ENCODE measurements at places on chromosomes 1 and 21.
A peak's percentile ranks its signal among the peaks of the same experiment; 100 is the strongest.

- DNase-seq: peak; percentile 83
Measured at GRCh38 chr1:65148548-65149350, 746 bp downstream of the AK4 start.

DNA sequence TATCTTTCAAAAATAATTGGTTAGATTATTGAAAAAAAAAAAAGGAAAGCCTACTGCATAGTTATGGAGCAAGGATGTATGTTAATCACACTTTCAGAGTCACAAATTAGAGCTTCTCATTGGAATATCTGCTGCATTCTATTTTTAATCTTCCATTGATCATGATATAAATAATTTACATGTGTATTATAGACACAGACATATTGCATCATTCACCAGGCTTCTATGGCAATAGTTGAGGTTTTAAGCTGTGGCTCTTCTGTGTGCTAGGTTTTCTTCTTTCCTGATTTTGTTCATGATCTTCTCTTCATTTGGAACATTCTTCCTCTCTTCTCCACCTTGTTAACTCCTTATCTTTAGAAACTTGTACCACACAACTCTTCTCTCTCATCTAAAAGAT lies 123.2 kb upstream of the HMCN1 start:
- no peak for DNase-seq

DNA sequence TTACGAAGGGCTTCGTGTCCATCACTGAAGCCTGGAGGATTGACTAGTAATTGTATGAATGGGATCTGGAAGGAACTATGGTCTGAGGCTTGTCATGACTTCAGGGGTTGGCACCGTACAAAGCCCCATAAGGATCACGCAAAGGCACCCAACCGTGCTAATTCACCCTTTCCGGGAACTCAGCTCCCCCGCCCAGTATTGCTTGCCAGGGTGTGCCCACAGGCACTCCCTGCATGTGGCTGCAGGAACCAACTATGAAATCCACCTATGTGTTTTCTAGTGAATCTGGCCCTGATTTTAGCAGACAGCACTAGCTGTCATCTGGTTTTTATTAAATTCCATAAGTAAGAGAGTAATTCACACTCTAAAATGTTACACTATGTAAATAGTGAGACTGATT lies 139.2 kb downstream of the TM2D1 start:
- DNase-seq: no peak

- no peak for DNase-seq
Measured at GRCh38 chr1:213399695-213400094, 348.7 kb downstream of the RPS6KC1 start.

- no peak for DNase-seq
Measured at GRCh38 chr1:1204425-1204920, 1.9 kb downstream of the TNFRSF18 start.

DNA sequence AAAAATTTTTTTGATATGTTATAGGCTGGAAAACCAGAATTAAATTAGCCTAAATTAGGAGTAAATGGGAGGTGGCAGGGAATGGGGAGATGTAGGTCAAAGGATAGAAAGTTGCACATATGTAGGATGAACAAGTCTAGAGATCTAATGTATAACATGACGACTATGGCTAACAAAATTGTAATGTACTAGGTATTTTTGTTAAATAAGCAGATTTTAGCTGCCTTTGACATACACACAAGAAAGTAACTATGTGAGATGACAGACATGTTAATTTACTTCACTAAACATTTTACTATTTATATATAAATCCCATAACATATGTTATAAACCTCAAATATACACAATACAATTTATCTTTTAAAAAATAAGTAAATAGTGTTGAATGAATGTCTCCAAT lies 30.2 kb upstream of the GLIS1 start:
- no peak for DNase-seq

GRCh38 chr1:111290630-111291029 lies at the start of gene CHIA:
CHIA (plus strand) TSS chr1:111290851; CDS start chr1:111310468, 19,617 bp downstream.
- DNase-seq: no peak

GRCh38 chr21:46456750-46457149 lies 1.9 kb upstream of the DIP2A start:
- DNase-seq: no peak

GRCh38 chr1:237851210-237851845 lies 39.4 kb downstream of the ZP4 start:
- DNase-seq: peak; percentile 12

DNA sequence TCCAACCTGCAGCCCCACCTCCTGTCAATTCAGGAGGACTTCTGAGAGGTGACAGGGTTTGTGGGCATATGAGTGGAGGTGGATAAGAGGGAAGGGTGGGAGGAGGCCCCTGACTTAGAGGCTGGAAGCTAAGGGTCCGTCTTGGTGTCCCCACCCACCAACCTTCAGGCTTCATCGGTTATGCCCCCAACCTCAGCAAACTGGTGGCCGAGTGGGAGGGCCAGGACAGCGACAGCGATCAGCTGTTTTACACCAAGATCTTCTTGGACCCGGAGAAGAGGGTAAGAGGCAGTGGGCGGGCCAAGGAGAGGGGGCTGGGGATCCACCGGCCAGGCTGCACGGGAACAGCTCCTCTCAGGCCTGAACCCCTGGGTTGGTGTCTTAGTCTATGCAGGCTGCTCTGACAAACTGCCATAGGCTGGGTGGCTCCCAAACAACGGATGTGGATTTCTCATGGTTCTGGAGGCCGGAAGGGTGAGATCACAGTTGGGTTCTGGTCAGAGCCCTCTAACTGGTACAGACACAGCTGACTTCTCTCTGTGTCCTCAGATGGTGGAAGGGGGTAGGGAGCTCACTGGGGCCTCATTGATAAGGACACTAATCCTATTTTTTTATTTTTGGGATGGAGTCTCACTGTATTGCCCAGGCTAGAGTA lies 18.1 kb downstream of the PLOD1 start:
- DNase-seq: no peak

- DNase-seq: no peak
Measured at GRCh38 chr1:167128261-167129227, 34.7 kb downstream of the STYXL2 start.

GRCh38 chr1:20691872-20692271 lies 25.9 kb downstream of the KIF17 start:
- DNase-seq: no peak

DNA sequence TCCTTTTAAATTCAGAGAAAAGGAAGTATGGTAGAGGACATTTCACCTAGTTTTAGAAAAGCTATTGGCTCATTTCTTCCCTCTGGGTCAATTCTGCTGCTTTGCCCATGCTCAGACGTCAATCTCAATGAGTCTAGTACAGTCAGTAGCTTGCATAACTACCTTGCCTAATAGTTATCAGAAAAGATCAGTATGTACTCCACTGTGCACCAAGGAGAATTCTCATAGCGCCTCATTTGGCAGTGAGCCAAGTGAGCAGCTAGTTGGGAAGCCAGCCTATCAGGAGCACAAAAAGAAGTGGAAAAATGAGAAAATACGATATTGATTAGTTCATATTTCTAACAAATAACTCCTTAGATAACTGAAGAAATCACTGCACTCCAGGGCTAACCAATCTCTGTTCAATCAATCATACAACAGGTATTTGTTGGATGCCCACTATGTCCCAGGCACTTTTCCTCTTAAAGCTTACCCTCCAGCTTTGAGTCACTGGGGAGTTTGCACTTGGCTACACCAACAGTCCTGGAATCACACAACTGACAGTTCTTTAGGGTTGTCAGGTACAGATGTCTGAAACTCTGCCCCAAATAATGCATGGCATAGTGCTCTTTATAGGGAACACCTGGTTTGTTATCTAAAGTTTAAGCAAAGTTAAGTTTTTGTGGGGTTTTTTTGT lies 50.2 kb downstream of the PRDX6 start:
- DNase-seq: no peak

DNA sequence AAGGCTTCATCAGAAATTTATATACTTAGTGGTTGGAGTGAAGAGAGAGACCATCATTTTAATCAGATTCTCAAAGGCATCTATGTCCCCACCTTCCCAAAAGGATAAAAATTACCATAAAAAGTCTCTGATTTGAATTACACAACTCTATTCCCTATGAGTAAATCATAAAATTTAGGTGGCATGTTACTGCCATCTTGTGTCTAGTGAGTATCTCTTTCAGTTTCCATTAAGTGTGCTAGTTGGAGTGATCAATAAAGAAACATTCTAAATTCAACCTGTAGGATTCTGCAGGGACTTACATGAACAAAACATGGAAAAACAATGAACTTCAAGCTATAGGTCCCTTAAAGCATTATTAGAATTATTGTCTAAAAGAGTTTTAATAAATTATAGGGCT lies 655.4 kb downstream of the LTN1 start:
- DNase-seq: no peak

DNA sequence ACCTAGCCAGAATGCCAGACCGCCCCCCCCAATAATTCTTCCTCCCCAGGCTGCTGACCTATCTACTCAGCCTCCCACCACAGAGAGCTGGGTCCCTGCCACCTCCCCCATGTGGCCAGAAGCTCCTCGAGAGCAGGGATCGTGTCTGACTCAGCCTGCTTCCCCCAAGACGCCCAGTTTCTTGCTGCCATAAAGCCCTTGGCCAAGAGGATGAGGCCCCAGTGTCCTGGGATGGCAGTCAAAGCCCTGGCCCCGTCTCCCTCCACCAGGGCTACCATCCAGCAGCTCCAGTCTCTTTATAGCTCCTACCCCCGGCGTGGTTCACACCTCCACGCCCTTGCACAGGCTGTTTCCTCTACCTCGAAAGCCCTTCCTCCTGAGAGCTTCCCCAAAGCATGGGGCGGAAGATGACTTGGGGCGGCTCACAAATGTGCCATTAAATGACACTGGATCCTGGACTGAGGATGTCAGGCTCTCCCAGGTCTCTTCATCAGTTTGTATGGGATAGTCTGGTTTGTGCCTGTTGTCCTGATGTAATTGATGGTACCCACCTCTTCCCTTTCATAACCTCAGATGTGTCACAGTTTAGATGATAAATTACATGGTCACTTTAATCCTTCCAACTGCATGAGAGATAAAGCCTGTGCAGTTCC lies 13.2 kb downstream of the ADGRB2 start:
- no peak for DNase-seq

- DNase-seq: no peak
Measured at GRCh38 chr1:149929856-149930255, 2.3 kb upstream of the SF3B4 start.

GRCh38 chr1:3599286-3599811 lies 12.0 kb downstream of the MEGF6 start:
- no peak for DNase-seq

DNA sequence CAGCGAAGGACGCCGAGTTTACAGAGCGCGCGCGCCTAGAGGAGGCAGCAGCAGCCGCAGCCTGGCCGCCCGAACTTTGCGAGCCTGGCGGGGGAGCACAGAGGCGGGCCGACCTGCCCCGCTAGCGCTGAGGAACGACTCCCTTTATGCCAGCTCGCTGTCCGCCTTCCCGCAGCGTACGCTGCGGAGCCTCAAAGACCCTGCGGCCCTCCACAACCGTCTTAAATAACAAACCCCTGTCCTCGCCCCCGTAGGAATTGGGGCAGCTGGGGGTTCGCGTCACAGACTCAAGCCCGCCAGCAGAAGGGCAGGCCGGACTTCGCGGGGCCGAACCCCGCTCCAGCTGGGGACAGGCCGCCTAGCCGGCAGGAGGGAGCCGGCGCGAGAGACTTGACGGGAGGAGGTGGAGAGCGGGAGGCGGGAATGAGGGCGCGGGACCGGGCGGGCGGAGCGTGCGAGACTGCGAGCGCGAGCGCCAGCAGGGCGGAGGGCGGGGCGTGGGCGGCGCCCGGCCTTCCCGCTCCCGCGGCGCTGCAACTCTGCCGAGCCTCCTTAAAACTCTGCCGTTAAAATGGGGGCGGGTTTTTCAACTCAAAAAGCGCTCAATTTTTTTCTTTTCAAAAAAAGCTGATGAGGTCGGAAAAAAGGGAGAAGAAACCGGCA lies 1.8 kb upstream of the CDKN2C start:
- DNase-seq: peak; percentile 93

GRCh38 chr1:245901037-245901436 lies 606.0 kb downstream of the SMYD3 start:
- DNase-seq: no peak

DNA sequence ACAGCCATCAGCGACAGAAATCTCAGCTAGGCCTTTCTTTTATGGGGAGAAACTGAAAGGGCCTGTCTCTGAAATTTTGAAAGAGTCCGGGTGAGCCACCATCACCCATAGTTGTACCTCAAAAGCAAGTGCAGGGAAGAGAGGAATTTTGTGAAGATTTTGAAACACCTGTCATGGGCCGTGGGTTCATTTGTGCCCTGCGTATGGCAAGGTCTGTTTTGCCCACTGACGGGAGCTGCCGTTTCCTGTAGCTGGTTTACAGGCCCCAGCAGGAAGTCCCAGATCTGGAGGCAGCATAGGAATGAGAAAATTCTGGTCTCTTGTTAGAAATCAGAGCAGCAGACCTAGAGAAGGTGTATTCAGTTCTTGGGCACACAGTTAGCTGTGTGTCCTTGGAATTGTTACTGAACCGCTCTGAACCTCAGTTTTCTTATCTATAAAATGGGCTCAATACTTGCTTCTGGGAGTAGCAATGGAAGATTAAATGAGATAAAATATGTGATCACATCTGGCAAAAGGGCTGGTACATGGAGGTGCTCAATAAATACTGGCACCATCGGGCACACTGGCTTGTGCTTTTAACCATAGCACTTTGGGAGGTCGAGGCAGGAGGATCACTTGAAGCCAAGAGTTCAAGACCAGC lies 52.5 kb downstream of the MAN1C1 start:
- no peak for DNase-seq

DNA sequence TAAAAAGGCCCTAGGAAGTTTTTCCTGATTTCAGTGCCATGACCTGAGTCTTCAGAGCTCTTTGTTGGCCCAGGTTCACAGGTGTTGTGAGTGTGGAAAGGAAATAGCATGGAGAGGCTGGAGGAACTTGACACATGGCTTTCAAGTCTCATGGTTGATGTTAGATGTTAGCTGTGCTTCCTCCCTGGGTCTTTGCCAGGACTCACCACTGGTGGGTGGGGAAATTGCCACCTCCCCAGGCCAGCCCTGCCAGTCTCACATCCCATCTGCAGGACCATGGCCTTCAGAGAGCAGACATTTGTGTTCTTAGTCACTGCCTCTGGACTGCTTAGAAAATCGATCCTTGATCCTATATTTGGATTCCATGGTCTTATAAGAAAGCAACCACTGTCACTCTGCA lies 383.2 kb downstream of the DISC1 start:
- no peak for DNase-seq

DNA sequence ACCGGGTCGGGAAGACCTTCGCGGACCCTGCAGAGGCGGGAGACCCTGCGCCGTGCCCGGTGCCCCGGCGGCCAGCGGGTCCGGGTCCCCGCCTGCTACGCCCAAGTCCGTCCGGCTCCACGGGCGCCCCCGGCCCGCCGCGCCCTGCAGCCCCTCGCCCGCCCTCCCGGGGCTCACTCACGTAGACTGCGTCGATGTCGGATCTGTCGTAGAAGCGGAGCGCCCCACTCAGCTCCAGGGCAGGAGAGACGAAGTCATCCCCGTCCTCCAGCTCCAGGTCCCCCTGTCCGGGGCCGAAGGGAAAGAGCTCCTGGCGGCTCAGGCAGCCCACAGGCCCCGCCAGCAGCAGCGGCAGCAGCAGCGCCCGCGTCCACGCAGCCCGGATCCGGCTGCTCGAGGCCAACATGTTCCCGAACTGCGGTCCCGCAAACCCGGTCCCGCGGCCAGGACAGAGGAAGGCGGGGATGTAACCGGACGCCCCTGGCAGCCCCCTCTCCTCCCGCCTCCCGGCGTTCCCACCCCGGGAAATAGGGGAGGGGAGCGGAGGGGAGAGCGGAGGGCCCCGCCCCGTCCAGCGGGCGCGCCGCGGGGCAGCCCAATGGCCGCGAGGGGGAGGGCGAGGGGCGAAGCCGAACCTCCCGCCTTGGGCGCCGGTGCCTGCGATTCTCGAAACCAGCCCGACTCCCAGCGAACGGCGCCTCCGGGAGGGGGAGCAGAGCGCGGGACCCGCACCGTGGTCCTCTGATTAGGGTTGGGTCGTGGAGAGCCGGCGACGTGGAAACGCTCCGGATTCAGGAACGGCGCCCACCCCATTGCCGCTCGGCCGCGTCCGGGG lies at the start of gene NID1:
TSS of gene NID1 (minus strand) at position 417 of the 835 bp plus-strand sequence. CDS start at position 406, 11 bp downstream.
- peak; percentile 72 for DNase-seq
